SK-MEL-5 (cell line): ENCODE measurements at places on chromosomes 12 and 14. TPM values are rescaled to one million over a fixed set of nuclear protein-coding genes. Genes with fewer than 3 reads are reported as not detected.

Gene GPD1
- 0.27 and 1.4 TPM in 2 replicates for total RNA-seq

Gene ANKRD33
- total RNA-seq, result not detected in 2 replicates

Gene KRT6C
- total RNA-seq, result not detected in 2 replicates

Gene P2RX2
- not detected in 2 replicates for total RNA-seq

Gene NEUROD4
- total RNA-seq, result not detected in 2 replicates

Gene VAMP1
- 0.59 and 2.7 TPM in 2 replicates for total RNA-seq

Gene GPRC5D
- total RNA-seq, result not detected in 2 replicates

Gene OLR1
- total RNA-seq, result not detected in 2 replicates

Gene SERPINA1
- 0.92 and 1.7 TPM in 2 replicates for total RNA-seq

Gene KRT79
- total RNA-seq, result not detected in 2 replicates

Gene NAV3
- total RNA-seq, result 41.3 and 56.6 TPM in 2 replicates

Gene CDCA3
- total RNA-seq, result 47.1 and 52.3 TPM in 2 replicates

Gene POTEM
- 0.16 TPM in 1 of 2 replicates, not detected in the other for total RNA-seq

Gene OVCH1
- not detected in 2 replicates for total RNA-seq

Gene SMIM41
- not detected in 2 replicates for total RNA-seq
